HuH-7 (cell line): ENCODE measurements at places on chromosomes 12 and 14.

GRCh38 chr14:54985156-54985555 is 41.7 kb downstream of the WDHD1 start:
- DNase-seq = no peak

GRCh38 chr14:54639611-54640010 is 72.7 kb downstream of the SAMD4A start:
- no peak for DNase-seq

- no peak for DNase-seq
Measured at GRCh38 chr12:102593134-102593533, 112.8 kb upstream of the IGF1 start.

DNA sequence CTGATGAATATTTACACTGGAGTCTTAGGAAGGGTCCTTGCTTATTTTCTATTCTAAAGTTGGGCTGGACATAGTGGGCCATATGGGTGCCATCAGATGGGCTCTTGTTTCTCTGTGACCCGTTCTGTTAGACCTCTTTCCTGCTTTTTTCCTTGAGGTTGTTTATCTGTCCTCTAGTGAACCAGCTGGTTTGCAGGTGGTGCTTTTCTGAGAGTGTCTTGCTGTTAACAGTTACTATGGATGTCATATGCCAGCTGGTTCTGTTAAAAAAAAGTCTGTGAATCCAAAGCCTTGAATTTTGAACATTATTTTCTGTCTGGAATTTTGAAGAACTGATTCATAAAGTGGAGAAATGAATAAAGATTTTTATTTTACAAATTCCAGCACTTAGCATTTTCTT is 29.2 kb downstream of the ZC3H14 start:
- no peak for DNase-seq

DNA sequence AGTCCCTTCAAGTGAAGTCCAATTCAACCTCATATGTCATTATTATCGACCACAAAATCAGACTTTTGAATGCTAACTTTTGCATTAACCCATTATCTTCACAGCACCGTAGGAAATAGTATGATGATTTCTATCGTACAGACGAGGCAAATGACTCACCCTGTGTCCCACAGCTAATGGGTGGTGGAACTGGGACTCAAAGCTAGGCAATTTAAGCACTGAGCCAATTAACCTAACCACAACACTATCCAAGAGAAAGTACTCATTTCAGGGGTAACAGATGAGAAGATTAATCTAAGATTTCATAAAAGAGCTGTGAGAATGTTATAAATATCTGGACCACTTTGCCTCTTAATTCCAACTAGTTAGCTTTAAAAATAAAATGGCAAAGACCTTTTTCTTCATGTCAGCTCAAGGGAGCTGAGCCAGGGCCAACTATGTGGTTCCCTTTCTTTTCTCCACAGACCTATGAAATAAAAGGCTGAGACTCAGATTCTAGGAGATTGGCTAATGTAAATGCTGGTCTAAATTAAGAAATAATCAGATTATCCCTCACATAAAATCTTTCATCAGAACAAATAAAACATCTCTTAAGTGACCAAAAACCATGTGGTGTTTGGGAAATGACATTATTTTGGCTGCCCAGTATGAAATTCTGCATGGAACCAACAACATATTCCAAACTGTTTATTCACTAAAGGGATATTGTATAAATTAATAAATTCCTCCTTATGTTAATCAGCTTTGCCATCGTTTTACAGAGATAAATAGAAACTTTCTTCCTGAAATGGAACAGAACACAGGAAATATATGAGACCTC is 4.9 kb downstream of the PTGER2 start:
- DNase-seq = no peak

GRCh38 chr12:29309320-29309902 is 71.6 kb downstream of the ERGIC2 start:
- DNase-seq = peak; percentile 9

- no peak for DNase-seq
Measured at GRCh38 chr12:89180496-89180895, 171.8 kb downstream of the DUSP6 start.

- no peak for DNase-seq
Measured at GRCh38 chr14:93969082-93969828, 7.1 kb downstream of the ASB2 start.

- DNase-seq = no peak
Measured at GRCh38 chr14:66081594-66082376, 404.4 kb upstream of the CCDC196 start.

DNA sequence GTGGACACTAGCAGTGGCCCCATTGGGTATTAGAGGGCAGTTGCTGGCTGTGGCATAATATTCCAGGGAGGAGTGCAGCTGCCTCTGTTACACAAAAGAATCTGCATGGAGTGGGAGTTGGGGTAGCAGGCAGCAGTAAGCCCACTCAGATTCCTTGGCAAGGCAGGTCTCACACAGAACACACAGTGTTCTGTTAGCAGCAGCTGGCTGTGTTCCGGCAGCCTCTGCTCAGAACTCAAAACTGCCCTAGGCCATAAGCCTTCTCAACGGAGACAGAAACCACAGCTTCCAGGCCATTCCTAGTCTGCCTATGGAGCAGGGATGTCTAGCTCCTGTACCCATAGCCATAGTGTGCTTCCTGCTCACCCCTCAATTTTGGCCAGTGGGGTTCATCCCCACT is 1085.4 kb downstream of the SLC6A15 start:
- no peak for DNase-seq

DNA sequence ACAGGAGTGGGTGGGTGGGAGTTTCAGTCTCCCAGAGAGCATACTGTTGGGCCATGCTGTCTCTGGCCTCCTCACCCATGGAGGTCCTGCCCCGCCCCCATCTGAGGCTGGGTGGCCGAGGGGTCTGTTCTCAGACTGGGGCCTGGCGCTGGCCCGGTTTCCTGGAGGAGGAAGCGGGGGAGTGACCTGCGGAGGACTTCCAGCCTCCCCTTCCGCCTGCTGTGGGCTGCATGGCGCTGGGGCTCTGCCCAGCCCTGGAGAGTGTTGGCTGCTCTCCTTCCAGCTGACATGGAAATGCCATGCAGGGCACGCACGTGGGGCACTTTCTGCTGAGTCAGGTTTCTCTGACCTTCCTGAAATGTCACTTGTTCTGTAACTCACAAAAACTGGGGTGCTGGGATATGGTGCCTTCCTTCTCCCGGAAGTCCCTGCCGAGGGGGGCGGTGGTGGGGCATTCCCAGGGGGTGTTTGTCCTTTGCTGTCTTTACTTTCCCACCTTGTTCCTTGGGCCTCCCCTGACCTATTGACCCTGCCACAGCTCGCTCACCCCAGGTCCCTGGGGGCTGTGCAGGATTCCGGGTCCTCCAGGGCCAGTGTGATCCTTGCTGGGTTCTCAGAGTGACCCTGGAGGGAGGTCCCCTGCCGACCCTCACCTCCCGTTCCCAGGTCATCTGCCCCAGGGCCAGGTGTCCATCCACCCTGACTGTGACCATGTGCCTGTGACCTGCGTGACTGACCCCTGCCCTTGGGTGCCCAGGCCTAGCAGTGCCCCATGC is 23.6 kb downstream of the PACS2 start:
- DNase-seq = no peak

DNA sequence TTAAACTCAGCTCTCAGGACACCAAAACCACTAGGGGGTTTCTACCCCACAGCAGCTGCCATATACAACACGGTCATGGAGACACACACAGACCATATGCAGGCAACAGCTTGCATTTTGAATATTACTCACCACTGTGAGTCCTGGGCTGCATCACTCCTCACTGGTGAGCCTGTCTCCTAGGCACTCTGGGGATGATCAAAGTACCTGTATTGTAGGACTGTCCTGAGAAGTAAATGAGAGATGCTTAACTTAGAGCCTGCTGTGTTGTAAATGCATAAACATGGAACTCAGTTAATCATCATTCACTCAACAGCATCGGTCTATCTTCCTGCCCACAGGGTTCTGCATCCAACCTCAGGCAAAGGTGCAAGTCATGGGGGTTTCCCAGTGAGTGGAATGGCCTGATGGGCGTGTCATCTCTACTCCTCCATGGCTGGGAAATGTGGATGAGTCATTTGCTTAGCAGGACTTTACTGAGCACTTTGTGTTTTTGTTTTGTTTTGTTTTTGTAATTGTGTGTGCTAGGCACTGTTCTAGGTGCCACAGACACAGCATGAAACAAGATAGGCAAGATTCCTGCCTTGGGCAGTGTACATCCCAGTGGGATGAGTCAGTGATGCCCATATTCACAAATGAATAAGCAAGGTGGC is 1141.2 kb upstream of the TMEM132C start:
- peak; percentile 12 for DNase-seq

DNA sequence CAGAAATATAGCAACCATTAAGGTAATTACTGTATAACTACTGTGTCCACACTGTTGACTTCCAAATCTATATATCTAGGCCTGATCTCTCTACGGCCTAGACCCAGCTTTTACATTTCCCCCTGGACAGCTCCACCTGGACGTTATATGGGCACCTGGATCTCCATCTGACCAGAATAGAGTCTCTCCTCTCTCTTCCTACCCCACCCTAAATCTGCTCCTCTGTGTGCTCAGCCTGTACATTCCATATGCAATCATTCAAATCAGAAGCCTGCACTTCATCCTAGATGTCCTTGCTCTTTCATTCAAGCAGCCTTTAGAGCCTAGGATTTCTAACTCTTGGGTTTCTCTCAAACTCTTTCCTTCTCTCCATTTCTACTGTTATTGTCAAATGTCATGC is 255.0 kb downstream of the PAX9 start:
- no peak for DNase-seq

DNA sequence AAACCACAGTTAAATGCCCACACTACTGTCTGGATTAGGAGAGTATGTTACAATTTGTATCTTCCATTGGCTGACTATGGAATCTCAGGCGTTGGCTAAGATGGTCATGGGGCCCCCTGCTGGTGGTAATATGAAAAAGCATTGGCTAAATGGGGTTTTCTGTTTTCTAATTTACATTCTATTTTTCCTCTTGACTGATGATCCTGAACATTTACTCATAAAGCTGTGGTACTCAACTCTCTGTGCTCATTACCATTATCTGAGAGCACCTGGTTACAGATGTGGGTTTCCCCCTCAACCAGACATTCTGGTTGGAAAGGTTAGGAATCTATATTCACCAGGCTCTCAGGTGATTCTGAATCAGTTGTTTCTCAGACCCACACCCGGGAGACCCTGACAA is 64.8 kb downstream of the WSCD2 start:
- peak; percentile 60 for DNase-seq

- DNase-seq = no peak
Measured at GRCh38 chr12:131766382-131767107, 55.7 kb downstream of the SFSWAP start.

GRCh38 chr14:65937079-65937959 is 524.8 kb downstream of the FUT8 start:
- DNase-seq = no peak

GRCh38 chr12:7142056-7142644 is 12.0 kb downstream of the CLSTN3 start:
- peak; percentile 75 for DNase-seq

GRCh38 chr12:65556676-65557437 is 267.4 kb upstream of the HMGA2 start:
- DNase-seq = peak; percentile 74

GRCh38 chr12:51349026-51349425 is 2.5 kb upstream of the CELA1 start:
- no peak for DNase-seq
